ENCODE measurements at places on chromosomes 1 and 21.

DNA sequence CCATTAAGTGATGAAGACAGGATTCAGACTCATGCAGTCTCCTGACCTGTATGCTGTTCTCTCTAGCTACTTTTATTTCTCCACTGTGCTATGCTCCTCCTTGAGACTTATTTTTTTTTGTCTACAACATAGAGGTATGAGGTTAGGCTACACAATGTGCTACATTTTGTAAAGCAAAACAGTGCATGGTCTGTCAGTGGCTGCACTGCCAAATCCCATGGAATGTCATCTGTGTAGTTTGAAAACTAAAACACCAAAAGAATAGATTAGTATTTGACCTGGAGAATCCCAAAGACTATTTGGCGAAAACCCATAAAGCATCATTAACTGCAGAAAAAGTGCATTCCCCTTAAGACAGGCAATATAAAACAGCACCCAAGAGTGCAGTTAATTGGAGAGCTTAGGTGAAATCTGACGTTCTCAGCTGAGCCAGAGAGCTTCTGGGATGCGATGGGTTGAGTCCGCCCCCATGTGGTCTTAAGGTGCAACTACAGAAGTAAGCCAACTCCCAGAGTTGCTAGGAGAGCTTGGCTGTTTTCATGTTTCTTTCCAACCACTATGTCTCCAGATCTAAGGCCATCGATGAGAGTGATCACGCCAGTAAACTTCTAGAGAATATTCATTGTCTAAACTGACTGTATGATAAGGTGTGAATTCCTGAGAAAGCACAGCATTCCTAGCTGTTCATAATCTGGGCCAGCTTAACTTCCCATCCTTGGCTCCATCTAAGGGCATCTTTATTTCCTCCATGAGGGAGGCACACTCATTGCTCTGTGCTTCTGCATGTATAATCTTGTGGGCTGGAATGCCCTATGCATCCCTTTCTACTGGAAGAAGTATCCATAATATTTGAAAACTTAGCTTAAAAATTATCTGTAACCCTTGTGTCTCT is 20.7 kb upstream of the CYP2J2 start:
- peak; percentile 45 for DNase-seq

GRCh38 chr1:6207075-6207885 is 1.4 kb downstream of the RNF207 start:
- no peak for DNase-seq

- no peak for DNase-seq
Observed at GRCh38 chr1:28835237-28835650, 23.3 kb downstream of the OPRD1 start.

- no peak for DNase-seq
Observed at GRCh38 chr1:110151175-110151669, 928 bp downstream of the SLC6A17 start.

DNA sequence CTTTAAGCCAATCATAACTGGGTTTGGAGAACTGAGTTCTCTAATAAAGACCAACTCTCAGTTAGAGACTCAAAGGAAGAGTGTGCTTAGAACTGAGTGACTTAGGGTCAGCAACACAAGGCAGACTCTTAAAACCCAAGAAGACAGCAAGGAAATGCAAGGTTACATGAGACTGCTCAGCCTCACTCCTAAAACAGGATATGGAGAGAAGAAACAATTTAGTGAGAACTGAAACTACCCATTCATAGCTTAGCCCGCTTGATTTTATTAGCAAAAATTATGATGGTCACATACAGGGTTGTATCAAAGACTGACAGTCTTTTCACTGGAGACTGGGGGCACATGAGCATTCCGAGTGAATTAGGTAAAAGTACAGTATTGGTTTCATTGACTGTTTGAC is 78.9 kb upstream of the DMRTA2 start:
- DNase-seq: peak; percentile 35
